ENCODE measurements at places on chromosomes 2 and 18.

GRCh38 chr18:55351241-55351691 is 236.7 kb downstream of the TCF4 start:
- DNase-seq = no peak

DNA sequence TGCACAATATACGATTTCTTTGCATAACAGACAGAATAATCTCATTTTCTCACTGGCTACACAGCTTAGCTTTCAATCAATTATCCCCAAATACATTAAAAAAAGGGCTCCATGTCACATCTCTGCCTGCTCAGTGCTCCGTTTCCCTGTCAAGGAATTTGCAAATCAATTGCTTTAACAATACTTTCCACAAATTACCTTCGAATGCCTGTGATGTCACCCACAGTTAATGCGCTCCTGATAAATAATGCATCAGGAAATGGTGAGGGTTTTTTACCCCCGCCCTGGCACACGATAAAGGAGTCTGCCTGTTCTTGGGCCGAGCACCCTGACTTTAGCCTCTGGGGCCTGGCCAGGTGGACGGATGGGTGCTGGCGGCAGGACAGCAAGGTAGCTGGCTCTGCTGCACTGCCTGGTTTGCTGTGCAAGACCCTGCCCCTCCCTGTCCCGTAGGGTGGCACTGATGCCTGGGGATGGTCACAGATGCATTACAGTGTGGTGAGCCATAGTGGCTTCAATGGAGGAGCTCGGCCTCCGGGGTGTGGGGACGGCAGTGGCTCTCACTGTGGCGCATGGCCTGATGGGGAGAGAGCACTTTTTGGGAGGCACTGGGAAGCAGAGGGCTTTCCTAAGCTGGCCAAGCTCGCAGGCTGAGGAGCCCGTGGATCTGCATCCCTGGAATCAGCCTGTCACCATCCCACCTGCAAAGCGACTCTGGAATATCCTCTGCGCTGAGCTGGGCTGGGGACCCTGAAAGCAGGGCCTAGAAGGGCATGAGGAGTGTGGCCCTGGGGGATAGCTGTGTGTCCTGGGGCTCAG is 88.3 kb upstream of the HS6ST1 start:
- DNase-seq = no peak

- DNase-seq = no peak
Observed at GRCh38 chr2:174195253-174195652, 53.1 kb downstream of the OLA1 start.

- DNase-seq = no peak
Observed at GRCh38 chr2:3242747-3243369, 134.8 kb downstream of the EIPR1 start.

- DNase-seq = peak; percentile 50
Observed at GRCh38 chr2:1750933-1751766, 6.8 kb upstream of the PXDN start.
